ENCODE measurements at places on chromosomes 1 and 21.

DNA sequence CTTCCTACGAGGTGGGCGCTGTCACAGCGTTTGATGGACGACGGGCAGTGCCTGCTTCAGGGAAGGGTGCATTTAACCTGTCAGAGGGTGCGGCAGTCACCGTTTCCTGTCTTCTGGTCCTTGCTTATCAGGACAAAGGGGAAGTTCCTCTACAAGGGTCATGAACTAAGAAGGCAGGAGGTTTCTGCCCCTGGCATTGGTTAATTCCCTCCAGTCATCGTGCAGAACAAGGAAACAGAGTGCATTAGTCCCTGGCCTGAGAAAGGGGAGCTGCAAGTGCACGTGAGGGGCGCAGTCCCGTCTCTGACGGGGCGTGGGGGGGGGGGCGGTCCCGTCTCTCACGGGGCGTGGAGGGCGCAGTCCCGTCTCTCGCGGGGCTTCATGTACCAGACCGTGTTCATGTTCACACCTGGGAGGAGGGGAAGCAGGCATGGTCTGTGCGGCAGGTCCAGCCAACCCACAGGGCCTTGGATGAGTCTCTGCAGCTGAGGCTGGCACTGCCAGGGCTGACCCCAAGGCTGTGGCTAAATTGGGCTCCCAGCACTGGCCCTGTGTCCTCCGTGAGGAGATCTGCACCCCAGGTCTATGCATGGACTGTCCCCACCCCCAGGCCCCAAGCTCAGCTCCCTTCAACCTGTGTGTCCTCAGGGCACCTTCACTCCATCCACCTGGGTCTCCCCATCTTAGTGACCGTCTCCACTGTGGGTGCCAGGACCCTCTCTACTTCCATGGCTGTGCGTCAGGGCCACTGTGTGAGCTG, 89.2 kb upstream of the COL6A1 start:
- no peak for DNase-seq

DNA sequence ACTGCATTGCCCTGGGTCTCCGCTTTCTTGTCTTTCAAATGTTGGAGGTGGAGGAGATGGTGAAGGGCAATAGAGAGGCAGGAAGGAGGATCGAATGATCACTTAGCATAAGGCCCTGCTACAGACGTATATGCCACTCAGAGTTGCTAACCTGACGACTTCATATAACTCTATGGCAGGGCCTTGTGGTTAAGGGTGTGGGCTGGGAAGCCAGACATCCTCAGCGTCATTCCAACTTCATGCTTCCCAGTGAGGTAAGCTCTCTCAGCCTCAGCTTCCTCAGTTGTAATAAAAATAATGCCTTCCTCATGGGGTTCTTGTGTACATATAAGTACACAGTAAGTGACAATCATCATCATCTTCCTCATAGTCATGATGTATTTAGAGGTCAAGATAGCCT, 54.6 kb downstream of the CASQ2 start:
- DNase-seq: no peak

DNA sequence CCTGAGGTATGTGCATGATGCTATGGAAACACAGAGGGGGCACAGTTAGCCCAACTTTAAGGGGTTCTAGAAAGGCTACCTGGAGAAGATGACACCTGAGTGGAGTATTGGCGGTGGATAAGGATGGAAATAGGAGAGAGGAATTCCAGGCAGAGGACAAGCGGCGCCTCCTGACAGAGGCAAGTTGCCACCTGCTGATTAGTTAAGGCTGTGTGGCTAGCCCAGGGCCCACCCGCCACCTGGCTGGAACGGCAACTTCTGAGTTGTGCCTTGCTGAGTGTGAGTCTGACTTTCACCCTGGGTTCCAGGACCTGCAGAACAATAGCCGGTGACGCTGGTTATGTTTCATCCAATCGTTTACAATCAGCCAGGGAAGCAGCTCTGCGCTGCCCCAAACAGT, 126.9 kb upstream of the LMO4 start:
- no peak for DNase-seq

GRCh38 chr1:97017895-97018294, 296.3 kb downstream of the PTBP2 start:
- DNase-seq: no peak
